ENCODE measurements at places on chromosomes 4 and X.

- DNase-seq, result no peak
Observed at GRCh38 chrX:110318664-110318968, 731 bp upstream of the AMMECR1 start.

- DNase-seq, result no peak
Observed at GRCh38 chr4:147769386-147769785, 37.5 kb downstream of the ARHGAP10 start.

DNA sequence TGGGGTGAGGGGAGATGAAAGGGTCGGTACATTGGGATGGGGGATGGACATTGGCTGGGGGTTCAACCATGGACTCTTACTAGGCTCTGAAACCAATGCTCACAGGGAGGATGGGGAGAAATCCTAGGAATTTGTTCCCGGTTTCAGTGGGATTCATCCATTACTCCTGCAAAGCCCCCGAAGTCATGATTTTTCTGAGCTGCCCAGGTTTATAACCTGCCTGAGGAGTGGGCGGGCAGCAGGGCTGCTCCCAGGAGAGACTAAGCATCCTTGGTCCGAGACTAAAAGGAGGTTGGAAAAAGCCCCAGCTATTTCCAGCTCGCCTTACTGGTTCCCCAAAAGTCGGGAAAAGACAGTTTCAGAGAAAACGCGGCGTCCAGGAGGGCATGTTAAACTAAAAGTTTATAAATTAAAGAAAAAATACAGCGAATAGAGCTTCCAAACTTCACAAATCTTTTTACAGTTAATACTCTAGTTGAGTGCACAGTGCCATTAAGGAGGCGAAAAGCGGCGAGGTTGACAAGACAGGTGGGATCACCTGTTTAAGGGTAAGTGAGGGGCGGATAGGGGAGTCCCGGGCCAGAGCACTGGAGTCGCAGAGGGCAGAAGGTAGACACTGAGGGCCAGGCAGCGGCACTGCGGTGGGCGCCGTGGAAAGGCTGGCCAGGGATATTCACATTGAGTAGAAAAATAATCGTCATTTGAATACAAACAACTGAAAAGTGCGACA, 3.7 kb downstream of the NKX3-2 start:
- no peak for DNase-seq

DNA sequence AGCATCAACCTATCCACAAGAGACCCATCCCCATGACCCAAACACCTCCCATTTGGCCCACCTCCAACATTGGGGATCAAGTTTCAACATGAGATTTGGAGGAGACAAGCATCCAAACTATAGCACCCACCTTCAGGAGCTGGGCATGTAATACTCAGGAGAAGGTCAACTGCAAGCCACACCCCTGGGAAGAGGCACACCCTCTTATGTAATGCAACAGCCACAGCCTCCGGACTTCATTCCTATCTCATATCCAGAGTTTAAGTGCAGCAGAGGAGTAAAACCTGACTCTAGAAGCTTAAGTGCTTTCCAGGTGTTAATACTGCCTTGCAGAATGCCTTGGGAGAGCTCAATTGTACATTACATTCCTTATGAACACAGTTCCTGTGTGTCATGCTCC, 197.4 kb downstream of the PTTG2 start:
- no peak for DNase-seq

- no peak for DNase-seq
Observed at GRCh38 chr4:68162196-68162595, 32.5 kb upstream of the TMPRSS11F start.
